ENCODE measurements at places on chromosomes 12 and 14. TPM values are rescaled to one million over a fixed set of nuclear protein-coding genes. Genes with fewer than 3 reads are reported as not detected.

FZD10 gene
- total RNA-seq: not detected

RHEBL1 gene
- 3.4 TPM for total RNA-seq

INHBC gene
- not detected for total RNA-seq

KRT3 gene
- 0.08 TPM for total RNA-seq

All from A549 treated with GW870086 at 1 μM for 4 hours (cell line).